ENCODE measurements at places on chromosomes 7 and 10.

- no peak for DNase-seq
Observed at GRCh38 chr7:83036130-83036529, 126.6 kb downstream of the PCLO start.

DNA sequence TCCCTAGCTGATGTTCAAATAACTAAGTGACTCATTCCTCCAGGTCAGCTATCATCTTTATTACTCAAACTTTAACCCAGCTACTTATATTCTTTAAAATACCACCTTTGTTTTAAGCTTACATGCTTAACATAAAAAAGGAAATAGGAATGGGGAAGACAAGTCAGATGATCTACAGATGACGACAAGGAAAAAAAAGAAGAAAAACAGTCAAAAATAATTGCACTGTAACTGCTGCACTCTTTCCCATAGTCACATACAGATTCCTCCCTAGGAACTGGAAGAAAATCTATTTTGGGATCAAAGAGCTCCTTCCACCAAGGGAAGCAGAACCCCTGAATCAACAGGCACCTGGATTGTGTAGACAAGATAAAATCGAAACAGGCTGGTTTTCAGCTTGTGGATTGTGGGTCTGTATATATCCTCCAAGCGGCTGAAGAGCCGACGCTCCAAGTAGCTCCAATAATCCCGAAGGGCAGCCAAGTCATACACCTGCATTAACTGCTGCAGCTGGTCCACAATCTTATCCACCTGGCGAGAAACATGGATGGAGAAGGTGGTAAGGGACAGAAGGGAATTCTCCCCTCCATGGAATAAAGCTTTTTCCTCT is 2.0 kb downstream of the WDR91 start:
- no peak for DNase-seq

GRCh38 chr10:2933071-2933470 is 134.3 kb upstream of the PFKP start:
- DNase-seq, result no peak

DNA sequence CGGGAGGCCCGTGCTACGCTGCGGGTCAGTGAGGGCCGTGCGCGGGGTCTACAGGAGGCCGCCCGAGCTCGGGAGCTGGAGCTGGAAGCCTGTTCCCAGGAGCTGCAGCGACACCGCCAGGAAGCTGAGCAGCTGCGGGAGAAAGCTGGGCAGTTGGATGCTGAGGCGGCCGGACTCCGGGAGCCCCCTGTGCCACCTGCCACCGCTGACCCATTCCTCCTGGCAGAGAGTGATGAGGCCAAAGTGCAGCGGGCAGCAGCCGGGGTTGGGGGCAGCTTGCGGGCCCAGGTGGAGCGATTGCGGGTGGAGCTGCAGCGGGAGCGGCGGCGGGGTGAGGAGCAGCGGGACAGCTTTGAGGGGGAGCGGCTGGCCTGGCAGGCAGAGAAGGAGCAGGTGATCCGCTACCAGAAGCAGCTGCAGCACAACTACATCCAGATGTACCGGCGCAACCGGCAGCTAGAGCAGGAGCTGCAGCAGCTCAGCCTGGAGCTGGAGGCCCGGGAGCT is 7.0 kb downstream of the LZTS2 start:
- no peak for DNase-seq

DNA sequence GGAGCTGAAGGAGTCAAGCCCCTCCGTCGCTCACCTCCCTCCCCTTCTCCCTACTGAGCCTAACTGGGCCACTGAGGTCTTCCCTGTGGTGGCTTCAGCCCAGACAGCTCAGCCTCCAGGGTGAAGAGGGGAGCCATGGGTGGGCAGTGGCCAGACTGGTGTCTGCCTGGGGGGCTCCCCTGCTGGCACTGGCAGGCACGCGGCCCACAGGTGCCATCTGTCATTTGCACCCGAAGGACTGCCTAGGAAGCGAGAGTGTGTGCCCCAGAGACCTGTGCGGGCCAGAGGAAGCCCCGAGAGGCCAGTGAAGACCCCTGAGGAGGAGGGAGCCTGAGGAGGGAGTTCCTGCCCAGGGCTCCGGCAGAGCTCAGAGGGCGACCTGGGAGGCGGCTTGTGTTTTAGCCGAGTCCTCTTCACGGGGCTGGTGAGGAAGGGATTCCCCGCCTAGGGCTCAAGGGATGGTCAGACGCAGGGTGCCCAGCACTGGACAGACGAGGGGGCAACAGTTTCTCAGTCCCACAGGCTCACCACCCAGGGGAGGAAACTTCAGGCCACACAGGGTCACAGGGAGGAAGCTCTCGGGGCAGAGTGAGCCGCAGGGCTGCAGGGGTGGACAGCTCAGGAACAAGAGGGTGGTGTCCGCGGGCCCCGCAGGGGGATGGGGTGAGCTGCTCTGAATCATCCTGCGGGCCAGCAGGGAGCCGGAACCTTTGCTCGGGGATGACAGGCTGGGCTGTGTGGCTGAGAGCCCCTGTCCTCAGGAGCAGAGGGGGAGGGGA is 76.2 kb upstream of the PPP2R2D start:
- DNase-seq, result no peak

GRCh38 chr10:131422731-131423130 is 111.2 kb upstream of the TCERG1L start:
- no peak for DNase-seq

GRCh38 chr7:142796501-142797390 is 26.0 kb downstream of the PRSS2 start:
- DNase-seq, result no peak

GRCh38 chr10:70381471-70382421 is 679 bp downstream of the LRRC20 start:
- no peak for DNase-seq

DNA sequence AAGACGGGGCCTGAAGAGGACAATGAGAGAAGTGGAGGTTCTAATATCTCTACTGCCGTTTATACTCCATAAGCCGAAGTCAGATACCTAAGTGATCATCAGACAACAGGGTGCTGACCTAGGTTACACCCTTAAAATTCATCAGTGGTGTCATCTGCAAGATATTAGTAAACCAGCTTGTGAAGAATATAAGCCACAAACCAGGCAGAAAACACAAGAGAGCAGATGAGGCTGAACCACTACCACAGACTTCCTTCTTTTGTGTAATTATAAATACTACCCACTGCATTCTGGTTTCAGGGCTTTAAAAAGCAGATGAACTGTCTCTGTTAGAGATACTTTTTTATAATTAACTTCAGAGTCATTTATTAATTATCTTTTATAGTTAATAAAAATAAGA is 69.0 kb upstream of the LRRC17 start:
- no peak for DNase-seq

DNA sequence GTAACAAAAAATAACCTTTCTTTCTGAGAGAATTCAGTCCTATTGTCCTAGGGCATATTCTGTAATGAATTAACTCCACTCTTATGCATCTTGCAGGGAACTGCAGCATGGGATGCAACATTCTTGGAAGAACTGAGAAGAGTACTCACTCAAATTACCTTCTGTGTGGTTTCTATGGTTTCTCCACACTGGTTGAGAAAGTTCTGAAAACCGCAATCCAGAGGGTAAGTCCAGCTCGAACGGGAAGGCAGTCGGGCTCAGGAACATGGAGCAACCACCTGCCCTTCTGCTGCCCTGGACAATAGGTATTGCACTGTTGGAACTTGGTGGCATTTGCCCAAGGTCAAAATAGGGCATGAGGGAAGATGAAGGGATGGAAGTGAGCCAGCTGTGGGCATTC is 59.6 kb upstream of the CDK13 start:
- no peak for DNase-seq

DNA sequence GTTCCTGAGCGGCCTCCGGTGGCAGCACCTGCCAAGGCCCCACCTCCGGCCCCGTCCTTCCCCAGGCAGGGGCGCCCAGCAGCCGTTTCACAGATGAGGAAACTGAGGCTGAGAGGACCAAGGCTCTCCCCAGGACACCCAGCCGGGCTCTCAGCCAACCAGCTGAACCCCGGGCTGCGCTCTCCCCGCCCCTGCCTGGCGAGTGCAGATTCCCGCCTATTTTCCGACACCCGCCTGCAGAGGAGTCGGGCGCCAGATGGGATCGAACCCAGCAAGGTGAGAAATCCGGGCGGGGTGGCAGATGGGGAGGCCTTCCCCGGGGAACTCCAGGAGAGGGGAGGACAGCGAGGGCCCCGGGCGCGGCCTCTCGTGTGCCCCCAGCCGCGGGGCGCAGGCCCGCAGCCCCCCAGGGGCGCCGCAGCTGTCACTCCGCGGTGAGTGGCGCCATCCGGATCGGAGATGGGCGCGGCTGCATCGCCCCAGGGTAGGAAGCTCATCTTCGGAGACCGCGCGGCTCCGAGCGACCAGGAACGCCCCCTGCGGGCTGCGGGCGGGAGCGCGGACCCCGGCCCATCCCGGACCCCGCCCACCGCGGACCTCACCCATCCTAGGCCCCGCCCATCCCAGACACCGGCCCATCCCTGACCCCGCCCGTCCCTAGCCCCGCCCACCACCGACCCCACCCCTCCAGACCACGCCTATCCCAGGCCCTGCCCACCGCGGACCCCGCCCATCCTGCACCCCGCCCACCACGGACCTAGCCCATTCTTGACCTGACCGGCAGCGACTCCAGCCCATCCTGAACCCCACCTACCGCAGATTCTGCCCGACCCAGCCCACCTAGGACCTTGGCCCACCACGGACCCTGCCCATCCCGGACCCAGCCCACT is 90.3 kb downstream of the MICALL2 start:
- DNase-seq, result no peak

GRCh38 chr7:44132039-44132438 is 8.7 kb upstream of the POLD2 start:
- DNase-seq, result no peak

GRCh38 chr7:112770051-112770450 is 20.1 kb downstream of the TMEM168 start:
- no peak for DNase-seq

DNA sequence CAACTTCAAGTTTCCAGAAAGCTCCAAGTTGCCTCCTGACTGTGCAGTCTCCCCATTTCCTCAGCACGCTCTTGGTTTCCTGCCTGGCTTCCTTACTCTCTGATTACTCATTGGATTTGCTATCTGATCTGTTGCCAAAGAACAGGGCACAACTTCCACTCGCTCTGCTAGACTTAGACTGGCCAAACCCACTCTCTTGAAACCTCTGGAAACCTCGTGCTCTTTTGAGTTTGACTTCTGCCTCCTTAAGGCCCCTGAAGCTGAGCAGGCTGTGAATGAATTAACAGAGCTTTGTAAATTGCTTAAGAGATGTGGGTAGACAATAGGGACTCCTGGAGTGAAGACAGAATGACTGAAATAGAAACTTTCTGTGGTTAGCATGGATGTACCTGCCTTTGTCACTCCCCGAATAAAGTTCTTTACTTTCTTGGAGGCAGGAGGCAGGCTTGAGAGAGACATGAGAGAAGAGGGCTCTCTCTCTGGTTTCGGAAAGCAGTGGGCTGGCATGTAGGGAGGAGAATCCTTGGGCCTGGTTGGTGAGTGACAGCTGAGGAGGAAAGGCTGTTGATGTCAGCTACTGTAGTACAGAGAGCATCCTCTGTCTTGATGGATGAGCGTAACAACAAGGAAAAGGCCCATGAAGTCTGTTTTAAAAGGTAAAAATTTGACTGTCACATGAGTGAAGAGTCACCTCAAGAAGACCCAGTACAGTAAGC is 70.8 kb downstream of the CHN2 start:
- no peak for DNase-seq

DNA sequence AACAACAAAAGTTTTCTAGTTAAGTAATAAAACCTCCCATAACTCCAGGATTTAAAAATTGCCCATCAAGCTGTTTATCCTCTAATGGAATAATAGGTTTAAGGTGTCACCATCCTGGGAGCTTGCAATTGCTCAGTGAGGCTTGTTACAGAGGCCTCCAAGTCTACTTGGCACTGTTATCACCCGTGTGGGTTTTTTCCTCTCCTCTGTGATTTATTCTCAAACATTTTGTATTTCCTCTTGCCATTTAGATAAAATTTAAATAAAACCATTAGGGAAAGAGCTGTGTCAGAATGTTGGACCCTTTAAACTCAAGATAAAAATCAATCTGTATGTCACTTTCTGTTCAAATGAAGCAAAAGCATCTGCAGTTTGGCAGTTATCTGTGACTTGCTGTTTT is 202.6 kb downstream of the GALNT17 start:
- DNase-seq, result no peak

- no peak for DNase-seq
Observed at GRCh38 chr7:140203556-140203955, 26.8 kb upstream of the KDM7A start.

- DNase-seq, result no peak
Observed at GRCh38 chr7:116713918-116714317, 41.9 kb downstream of the MET start.

GRCh38 chr7:20033621-20034400 is 183.4 kb downstream of the MACC1 start:
- DNase-seq, result no peak
